DMS153 (cell line): ENCODE measurements at places on chromosomes 2 and 18.

- DNase-seq: no peak
Observed at GRCh38 chr2:29744976-29745375, 176.4 kb downstream of the ALK start.

- DNase-seq: no peak
Observed at GRCh38 chr18:31979714-31980113, 36.8 kb upstream of the TRAPPC8 start.

DNA sequence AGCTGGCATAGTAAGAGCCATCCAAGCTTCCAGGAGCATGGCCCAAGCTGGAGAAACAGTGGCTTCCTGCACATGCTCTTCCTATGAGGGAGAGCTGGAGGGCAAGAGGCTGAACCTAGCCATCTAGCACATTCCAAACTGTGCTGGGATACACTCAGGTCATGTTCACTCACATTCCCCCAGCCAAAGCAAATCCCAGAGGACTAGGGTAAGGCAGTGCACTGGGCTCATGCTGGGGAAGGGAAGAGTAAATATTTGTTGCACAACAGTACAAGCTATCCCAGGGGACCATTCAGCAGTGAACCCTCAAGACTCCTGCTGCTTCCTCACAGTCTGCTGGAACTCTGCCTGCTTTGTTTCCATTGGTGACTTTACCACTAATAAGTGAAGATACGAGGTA, 20.7 kb upstream of the GYPC start:
- no peak for DNase-seq

DNA sequence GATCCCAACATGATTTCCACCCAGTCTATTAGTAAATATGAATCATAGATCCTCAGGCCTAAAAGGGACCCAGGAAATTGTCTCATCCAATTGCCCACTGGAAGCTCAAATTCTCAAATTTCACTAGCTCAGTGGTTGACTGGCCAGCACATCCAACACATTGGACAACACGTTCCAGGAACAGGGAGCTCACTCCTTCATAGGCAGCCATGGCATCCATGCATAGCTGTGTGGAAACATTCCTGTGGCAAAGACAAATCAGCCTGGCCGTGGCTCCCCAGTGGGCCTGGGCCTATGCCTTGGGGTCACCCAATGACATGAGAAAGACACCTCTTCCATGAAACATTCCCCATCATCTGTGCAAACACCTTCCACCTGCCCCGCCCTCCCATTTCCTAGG, 261.1 kb downstream of the ANAPC1 start:
- no peak for DNase-seq

DNA sequence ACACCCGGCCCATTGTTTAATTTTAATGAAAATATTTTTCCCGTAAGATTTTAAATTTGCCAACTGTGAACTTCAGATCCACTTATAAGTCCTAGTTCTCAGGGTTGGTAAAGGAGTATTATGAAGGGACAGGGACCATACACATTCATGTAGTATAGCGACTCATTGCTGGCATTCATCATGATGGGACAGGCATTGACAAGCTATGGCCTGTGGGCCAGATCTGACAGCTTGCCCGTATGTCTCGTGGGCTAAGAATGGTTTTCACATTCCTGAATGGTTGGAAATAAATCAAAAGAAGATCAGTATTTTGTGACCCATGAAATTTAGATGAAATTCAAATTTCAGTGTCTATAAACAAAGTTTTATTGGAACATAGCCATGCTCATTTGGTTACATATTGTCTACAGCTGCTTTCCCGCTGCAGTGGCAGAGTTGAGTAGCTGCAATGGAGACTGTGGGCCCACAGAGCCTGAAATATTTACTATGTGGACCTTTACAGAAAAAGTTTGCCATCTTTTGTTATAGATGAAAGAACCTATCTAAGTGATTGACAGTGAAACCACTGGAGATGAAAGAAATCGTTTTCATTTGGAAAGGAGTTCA, 4.1 kb downstream of the RAPGEF4 start:
- no peak for DNase-seq

- DNase-seq: no peak
Observed at GRCh38 chr2:58508006-58508405, 266.9 kb upstream of the FANCL start.

DNA sequence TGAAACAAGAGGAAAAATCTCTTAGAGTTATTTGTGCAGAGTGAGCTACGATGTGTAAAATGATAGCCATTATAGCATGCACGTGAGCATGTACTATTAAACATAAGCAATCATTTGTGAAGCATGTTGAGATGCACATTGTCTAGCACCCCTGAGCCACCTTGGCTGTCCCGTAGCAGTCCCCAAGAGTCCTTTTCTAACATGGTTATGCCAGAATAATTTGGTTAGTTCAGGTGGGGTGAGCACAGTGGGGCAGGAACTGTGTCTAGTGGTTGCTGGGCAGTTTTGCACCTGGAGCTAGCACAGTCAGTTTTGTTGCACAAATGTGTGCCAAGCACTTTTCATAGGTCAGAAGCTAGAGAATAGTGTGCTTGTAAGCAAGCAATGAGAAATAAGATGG, 809.8 kb downstream of the RNF144A start:
- DNase-seq: no peak

GRCh38 chr2:119305497-119306195, 61.0 kb downstream of the C2orf76 start:
- DNase-seq: no peak

GRCh38 chr2:88713408-88713807, 21.9 kb downstream of the RPIA start:
- DNase-seq: no peak

- no peak for DNase-seq
Observed at GRCh38 chr2:134420259-134420658, 166.4 kb downstream of the MGAT5 start.

GRCh38 chr18:12518326-12518725, 110.6 kb downstream of the PRELID3A start:
- DNase-seq: no peak

GRCh38 chr2:221969087-221969829, 329.5 kb downstream of the PAX3 start:
- no peak for DNase-seq

DNA sequence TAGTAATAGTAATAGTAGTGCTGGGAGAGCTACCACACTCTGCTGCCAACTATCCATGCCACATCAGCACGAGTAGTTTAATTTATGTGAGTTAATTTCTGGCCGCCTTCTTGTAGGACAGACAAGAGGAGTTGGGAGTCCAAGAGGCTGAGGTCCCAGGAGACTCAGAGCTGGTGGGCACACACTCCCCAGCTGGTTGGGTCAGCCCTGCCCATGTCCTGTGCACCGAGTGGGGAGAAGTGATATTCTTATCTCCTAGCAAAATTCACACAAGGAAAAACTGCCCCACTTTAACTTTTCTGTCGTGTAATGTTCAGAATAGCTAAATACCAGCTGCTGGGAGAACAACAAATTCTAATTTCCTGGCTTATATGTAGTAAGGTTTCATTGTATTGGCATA, 15.2 kb upstream of the MAP4K4 start:
- no peak for DNase-seq

DNA sequence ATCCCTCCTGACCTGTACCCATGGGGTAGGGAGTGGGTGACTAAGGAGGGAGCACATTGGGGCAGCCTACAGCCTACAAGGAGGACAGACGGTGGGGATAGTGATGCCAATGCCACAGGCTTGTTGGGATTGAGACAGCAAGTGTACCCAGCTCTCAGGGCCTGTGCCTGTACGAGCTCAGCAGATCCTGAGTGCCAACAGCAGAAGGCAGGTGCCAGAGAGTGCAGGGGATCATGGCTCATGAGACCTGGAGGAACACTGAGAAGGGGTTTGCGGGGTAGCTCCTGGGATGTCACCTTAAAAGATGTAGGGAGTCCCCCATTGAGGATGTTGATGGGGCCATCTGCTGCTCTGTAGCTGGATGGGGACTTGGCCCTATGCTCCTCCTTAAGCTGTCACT, 10.3 kb upstream of the SNED1 start:
- DNase-seq: no peak

GRCh38 chr2:49069829-49070228, 84.5 kb downstream of the FSHR start:
- DNase-seq: no peak

DNA sequence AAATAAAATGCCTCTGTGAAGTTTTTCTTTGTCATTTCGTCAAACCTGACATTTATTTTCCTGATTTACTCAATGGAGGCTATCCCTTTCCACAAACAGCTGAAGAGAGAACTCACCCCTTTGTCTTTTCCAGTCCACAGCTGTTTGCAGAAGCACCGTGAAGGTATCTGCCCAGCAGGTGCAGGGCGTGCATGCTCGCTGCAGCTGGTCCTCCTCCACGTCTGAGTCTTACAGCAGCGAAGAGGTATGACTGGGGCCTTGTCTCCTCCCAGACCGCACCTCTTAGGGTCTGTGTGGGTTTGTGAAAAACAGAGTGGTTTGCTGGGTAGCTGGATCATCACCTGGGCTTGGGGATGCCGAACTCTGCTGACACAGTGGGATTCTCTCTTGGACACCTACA, 9.7 kb downstream of the SPP2 start:
- DNase-seq: peak; percentile 55

DNA sequence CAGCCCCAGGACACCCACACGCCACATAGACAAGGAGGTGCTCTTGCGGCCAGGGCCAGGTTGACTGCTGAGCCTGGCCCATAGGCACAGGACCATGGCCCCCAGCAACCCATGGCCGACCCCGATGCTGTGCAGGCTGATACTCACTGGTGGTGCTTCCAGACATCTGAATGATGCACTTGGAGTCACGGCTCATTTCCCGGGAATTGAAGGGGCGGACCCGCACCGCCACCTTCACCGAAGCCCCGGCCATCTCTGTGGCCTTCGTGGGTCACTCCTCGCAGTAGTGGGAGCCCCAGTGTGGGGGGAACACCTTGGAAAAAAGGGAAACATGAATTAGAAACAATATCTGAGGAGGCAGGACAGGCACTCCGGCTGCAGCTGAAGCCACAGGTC, 22.5 kb downstream of the KIF1A start:
- DNase-seq: no peak

DNA sequence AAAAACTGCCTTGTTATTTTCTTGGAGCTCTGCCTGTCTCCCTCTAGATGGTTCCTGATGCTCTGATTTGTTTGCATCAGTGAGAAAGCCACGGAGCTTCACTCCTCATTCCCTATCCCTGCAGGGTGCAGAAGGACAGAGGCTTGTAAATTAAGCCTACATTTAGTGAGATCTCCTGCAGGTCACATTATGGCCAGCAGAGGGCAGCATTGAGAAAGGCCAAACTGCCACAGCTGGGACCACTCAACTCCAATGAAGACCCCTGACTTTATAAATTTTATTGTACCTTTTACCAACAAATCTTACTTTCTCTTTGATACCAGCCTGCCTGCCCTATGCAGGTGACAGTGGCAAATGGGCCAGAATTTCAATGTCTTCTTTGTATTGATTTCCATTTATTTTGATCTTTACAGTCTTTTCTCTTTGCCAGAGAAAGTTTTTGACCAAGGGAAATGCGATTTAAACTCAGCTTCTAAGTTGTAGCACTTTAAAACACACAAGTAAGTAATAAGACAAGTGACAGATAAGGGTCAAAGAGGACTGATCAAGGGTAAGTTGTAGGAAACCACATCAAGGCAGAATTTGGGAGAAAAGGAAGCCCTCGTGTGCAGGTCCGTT, 1029.1 kb upstream of the KLHL29 start:
- no peak for DNase-seq

- DNase-seq: no peak
Observed at GRCh38 chr2:183375821-183376220, 251.6 kb downstream of the NUP35 start.
